NAMALWA (cell line): ENCODE measurements at places on chromosomes 2 and 18.

DNA sequence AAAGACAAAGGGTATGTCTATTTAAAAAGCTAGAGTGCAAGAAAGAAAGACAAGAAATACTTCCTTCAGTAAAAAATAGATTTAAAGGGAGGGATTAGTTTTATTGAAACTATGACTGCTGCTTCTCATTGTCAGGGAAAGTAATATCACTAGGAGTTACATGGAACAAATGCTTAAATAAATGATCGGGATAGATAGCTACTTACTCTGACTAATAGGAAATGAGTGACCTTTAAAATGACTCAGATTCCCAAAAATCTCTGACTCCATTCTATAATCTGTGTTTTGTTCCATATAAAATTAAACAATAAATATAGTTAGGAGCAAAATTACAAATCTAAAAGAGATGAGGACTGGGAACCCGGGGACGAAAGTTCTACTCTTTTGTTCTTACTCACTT, 669.3 kb downstream of the NR4A2 start:
- DNase-seq = no peak

- no peak for DNase-seq
Measured at GRCh38 chr2:32450851-32451250, 94.0 kb downstream of the BIRC6 start.

DNA sequence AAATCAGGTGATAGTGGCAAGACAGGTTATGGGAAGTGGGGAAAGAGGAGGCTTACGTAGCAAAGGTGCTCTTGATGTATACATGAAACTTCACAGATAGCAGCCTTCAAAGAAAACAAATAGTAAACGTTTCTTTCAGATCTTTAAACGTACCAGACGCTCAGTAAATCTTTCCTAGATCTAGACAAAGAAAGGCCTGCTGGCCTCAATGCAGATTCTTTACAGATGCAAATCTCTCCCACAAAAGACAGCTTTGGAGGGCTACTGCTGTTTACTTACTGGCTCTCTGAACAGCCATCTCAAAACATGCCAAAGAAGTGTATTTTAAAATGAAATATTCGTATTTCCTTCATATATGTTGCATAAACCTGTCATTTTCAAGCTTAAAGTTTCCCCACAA, 1279.9 kb upstream of the NRXN1 start:
- DNase-seq = no peak

DNA sequence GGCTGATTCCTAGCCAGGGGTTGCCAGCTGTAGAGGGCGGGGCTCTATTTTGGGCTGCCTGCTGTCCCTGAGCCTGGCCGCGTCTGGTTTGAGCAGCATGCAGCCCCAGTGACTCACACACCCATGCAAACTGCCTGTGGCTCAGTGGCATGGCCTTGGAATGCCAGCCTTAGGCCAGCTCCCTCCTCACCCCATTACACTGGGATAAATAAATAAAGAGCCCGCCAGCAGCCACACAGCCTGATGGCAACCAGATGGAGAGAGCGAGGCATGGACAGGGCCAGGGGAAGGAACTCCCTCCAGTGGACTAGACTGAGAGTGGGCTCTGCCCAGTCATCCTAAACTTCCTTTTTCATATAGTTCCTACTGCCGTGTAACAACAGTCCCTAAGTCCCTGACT, 18.3 kb downstream of the NHEJ1 start:
- DNase-seq = no peak

DNA sequence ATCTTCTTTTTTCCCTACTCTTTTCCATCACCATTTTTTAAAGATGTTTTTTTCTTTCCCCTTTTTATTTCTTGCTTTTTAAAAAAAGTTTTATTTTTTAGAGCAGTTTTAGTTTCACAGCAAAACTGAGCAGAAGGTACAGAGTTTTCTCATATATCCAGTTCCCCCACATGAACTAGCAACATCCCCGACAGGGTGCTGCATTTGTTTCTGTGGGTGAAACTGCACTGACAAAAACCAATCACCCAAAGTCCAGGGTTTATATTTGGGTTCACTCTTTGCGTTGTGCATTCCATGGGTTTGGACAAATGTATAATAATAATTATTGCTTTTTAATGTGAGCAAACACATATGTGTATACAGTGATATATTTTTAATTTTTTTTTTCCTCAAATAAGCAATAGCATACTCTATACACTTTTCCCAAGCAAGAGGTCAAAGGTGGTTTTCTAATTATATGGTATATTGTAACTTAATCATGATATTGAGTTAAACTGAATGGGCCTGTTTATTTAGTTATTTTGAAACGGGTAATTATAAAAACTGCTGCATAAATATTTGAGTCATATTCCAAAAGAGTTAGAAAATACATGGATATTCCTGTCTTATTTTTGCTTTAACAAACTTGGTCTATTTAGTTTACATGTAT, 50.3 kb downstream of the NCK2 start:
- DNase-seq = no peak

DNA sequence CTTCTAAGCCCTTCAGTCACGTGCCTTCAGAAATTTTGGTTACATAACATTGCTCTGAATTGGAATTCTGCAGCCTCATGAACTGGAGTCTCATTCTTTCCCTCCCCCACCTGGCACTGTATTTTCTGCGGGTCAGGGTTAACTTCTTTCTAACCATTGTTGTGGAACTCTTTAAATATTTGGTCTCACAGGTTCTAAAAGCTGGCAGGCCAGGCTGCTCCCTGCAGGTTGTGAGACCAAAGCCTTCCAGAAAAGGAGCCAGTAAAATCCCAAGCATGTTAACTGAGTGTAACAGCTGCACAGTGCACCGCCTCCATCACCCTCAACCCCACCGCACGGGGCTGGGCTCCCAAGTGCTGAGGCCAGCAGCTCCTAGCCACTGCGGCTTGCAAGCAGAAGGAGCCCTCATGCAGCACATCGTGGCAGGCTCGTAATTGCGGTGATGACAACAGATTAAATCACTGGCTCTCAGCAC, 174.1 kb upstream of the ALPP start:
- DNase-seq = no peak

DNA sequence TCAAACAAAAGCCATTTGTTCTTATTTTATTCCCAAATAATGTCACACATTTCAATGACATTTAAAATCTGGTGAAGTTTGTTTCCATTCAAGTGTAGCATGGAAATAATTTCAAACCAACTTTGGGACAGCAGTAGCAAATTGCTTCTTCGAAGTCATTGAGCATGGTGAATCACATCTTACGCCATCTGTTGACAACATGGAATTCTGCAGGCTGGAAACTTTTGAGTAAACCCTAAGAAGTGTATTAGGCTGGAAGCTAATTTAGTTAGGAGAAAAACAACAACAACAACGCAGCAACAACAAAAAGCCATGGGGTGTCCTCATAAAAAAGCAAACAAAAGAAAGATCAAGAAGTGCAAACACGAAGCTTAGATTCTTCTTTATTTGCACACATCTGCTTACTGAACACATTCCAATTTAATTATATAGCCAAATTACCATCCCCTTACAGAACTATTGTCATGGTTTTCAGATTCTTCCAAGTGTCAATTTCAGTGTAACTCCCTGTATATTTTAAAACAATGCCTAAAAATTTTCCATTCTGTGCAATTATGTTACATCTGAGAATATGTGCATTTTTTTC, 659.0 kb upstream of the CDH7 start:
- peak; percentile 65 for DNase-seq

- DNase-seq = peak; percentile 65
Measured at GRCh38 chr2:211035548-211036185, 479.3 kb downstream of the CPS1 start.

DNA sequence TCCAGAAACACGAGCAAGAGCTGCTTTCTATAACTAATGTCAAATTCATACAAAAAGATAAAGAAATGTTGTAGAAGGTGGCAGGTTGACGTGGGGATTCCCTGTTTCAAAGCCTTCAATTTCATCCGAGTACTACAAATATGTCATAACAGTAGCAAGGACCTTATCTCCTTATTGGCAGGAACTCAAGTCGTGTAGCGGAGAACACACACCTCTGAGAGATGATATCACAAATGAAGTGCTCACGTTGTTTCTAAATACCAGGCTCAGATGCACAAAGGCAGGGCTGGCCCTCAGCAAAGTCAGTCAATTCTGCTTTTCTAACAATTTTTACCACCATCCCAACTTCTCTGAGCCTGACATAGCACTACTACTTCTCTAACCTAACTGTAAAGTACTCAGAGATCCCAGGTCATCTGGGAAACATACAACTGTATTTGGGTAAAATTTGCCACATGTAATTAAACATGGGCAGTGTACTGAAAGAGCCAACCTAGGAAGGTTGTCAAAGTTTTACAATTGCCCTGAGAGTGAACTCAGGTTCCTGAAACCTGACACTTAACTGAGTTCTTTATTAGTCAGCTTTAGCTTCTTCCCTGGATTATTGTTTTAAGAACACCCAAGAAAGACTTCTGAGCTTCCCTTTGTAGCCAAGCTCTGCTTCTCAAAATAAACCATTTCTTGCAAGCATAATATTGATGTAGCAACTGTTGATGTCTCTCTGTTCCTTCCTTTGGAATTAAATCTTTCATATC, 813.7 kb upstream of the ACVR2A start:
- DNase-seq = no peak

DNA sequence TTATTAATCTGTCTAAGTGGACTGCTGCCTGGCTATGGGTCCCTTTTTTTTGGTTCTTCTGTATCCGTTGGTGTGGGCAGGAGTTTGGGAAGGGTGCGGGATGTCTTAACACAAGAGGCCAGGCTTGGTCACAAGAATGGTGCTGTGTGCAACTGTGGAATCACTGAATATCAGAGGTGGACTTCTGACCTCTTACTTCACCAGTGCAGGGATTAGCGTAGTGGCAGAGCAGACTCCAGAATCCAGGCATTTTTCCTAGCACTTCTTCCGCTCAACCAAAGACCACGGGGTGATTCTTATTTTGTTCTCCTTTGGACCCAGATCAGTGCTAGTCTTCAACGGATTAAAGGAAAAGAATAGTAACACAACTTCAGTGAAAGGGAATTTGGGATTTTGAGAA, 254.3 kb upstream of the TNP1 start:
- no peak for DNase-seq

DNA sequence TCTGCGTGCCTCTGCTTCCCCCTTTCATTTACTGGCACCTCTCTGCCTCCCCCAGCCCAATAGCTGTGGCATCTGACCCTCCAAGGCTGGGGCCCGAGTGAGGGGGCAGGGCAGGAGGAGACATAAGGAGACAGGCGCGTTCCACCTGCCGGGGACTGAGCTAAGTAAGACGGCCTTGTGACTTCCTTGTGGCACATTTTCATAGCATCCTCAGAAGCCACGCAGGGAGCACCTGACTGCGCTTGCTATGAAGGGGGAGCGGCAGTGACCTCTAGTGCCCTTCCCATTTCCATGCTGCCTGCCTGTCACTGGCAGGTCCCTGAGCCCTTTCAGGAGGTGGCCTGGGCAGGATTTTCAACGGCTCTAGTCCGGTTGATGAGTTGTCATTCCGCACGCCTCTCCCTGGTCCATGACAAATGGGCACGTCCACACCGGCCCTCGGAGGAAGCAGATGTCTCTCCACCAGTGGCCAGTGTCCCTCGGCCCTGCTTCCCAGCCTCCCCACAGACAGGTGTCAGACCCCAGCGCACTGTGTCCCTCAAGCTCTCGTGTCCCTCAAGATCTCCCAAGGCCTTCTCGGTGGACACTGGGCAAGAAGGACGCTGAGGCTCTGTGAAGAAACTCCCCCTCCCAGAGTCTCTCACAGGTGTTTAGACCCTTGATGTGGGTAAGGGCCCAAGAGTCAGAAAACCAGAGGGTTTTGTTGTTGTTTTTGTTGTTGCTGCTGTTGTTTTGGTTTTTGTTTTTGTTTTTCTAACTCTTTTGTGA, 42.7 kb downstream of the CYP26B1 start:
- no peak for DNase-seq

- no peak for DNase-seq
Measured at GRCh38 chr18:44321868-44322590, 358.7 kb upstream of the SETBP1 start.

DNA sequence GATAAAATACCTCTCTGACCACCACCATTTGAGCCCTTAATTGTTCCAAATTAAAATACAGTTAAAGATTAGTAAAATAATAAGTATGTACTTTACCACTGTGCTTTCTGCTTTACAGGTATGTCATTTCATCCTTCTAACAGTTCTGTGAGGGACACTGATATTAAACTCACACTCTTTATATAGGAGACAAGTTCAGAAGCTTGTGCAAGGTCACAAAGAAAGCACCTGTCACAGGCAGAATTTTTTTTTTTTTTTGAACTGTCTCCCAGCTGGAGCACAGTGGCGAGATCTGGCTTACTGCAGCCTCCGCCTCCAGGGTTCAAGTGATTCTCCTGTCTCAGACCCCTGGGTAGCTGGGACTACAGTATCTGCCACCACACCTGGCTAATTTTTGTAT, 21.6 kb upstream of the GPR75 start:
- no peak for DNase-seq

DNA sequence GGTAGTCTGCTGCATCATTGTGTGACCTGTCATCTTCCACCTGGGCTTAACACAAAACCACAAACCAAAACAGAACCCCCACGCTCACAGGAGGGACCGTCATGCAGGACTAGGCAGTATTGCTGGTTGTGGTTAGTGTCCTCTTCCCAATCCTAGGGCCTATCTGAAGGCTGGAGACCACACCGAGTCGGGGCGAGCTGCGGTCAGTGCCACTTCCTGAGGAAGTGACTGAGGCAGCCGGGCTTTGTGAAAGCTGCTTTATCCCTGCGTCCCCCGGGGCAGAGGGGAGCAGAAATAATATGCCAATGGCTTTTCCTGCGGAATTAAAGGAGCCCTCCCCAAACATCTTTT, 22.9 kb downstream of the ZNF532 start:
- DNase-seq = peak; percentile 82

DNA sequence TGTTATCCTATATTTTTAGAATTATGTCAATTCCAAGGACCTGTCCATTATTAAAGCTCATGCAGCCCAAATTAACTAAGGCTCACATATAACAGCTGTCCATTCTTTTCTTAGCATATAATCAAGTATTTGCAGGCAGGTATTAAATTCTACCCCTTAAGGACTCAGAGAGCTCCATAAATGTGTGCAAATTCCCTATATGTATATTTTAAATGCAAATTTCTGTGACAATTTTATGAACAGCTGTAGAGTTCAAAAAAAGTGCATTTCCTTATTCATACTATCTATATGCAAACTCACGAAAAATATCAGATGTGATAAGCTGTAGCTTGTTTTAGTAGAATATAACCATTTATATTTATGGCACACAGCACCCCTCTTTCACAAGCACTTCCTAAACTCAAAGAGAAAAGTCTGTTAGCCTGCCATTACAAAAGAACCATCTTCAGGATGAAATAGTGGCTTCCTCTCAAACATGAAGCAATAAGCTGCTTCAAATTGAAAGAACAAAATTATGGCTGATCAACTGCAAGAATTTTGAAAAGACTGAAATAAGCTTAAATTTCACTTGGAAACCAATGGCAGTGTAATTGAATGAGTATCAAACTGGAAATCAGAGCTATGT, 155.0 kb upstream of the REG3G start:
- DNase-seq = no peak

DNA sequence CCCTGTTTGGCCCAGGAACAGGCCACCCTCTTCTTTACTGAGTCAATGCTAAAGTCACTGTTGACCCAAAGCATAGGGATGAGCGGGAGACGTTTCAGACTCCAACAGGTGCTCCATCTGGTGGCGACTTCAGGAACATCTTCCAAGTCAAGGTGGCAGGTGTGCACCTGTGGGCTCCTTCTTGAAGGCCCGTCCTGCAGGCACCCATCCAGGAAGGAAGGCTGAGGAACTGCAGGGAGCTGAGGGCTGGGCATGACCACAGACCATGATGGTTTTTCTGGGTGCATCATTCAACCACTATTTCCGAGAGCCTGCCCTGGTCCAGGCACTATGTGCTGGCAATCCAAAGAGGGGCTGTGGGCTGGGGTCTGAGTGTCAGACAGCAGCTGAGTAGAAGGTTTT, 142.8 kb downstream of the NDUFA10 start:
- peak; percentile 26 for DNase-seq

- DNase-seq = no peak
Measured at GRCh38 chr18:25595274-25596060, 243.5 kb upstream of the ZNF521 start.
